ENCODE measurements at places on chromosomes 3 and 15.

- DNase-seq: no peak
Observed at GRCh38 chr15:90090226-90090848, 11.9 kb downstream of the IDH2 start.

GRCh38 chr15:91526424-91526823 lies 327.1 kb upstream of the SLCO3A1 start:
- DNase-seq: no peak

- no peak for DNase-seq
Observed at GRCh38 chr3:42980909-42981308, 1.8 kb downstream of the GASK1A start.

DNA sequence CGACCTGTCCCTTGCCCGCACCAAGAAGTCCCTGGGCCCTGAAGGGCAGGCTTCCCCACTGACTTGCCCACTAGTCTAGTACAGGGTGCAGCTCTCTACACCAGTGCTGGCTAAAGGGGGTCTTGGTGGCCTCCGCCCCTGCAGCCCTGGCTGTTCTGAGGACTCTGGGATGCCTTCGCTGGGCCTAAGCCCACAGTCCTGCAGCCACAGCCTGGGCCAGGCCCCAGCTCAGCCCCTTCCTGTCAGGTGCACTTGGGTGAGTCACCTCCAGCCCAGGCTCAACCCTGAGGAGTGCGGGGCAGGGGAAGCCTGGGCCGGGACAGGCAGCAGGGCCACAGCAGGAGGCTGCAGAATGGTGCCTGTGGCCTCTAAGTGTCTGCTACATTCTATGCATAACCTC lies 971 bp downstream of the C3orf22 start:
- no peak for DNase-seq

GRCh38 chr3:171159024-171159821 lies 132.7 kb upstream of the SLC2A2 start:
- DNase-seq: no peak

GRCh38 chr15:72503147-72503546 lies 29.0 kb downstream of the ARIH1 start:
- no peak for DNase-seq

- DNase-seq: peak; percentile 24
Observed at GRCh38 chr3:183122257-183122932, 23.1 kb upstream of the MCCC1 start.

- DNase-seq: no peak
Observed at GRCh38 chr15:77985031-77985930, 92.2 kb downstream of the TBC1D2B start.

DNA sequence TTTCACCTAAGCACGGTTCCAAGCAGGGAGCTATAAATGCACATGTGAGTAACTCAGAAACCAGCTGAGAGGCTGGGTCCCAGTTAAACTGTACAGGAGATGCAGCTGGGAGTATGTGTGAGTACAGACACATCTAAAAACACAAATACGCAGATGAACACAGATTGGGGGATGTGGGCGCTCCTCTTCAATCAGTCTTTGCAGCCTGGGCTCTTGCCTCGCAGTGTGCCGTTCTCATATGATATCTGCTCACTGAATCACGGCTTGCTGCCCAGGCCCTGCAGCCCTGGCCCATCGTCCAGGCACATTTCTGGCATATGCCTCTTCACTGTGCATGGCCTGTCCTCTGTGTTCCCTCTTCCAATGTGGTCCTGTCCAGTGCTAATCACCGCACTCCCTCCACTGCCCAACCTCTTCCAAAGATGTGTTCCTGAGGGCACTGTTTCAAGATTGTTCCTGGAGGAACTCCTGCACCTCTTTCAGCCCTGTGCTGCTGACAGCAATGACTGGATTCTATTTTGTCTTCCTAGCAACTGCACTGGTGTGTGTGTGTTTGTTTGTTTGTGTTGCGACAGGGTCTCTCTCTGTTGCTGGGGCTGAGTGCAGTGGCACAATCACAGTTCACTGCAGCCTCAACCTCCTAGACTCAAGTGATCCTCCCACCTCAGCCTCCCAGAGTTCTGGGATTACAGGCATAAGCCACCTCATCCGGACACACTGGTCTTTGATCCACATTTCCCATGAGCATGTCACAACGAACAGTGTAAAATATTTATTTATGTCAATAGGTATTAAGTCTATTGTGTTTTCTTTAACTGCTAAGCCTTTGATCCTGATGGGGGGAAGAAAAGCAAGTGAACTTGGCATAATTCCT lies 17.0 kb downstream of the CA12 start:
- DNase-seq: no peak

GRCh38 chr3:100978011-100978659 lies 15.1 kb downstream of the ABI3BP start:
- no peak for DNase-seq

GRCh38 chr15:64009798-64010261 lies 36.5 kb downstream of the DAPK2 start:
- DNase-seq: no peak

GRCh38 chr3:145898487-145898886 lies 262.5 kb downstream of the PLOD2 start:
- no peak for DNase-seq

GRCh38 chr3:76866729-76867408 lies 173.0 kb upstream of the ROBO2 start:
- DNase-seq: no peak

GRCh38 chr3:123246866-123247265 lies 45.1 kb downstream of the SEC22A start:
- DNase-seq: no peak

- no peak for DNase-seq
Observed at GRCh38 chr3:81651139-81651538, 110.3 kb downstream of the GBE1 start.

- DNase-seq: no peak
Observed at GRCh38 chr15:80036071-80036470, 23.4 kb upstream of the ZFAND6 start.

DNA sequence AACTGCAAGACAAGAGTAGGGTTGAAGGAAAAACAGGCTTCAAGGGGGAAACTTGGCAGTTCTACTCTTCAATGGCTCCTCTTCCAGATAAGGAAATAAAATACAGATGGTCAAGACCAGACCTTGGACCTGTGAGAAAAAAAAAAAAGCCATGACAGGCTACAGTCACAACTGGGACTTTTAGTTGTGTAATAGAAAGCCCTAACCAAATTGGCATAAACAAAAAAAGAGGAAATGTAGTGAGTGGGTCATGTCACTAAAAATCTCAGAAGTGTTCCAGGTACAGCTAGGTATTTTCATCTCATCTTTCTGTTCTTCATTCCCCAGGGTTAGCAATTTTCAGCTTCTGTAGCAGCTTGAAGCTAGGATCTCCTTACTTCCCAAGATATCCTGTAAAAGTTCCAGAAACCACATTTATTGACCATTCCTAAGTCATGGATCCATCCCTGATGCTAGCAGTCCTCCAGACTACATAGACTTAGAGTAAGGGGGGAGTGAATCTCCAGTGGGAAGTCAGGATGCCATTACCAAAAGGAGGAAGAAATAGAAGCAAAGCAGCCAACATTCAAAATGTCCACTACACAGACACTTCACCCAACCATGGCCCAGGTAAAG lies 61.0 kb upstream of the CSTA start:
- DNase-seq: no peak

- DNase-seq: no peak
Observed at GRCh38 chr3:15845475-15845874, 47.7 kb upstream of the ANKRD28 start.

DNA sequence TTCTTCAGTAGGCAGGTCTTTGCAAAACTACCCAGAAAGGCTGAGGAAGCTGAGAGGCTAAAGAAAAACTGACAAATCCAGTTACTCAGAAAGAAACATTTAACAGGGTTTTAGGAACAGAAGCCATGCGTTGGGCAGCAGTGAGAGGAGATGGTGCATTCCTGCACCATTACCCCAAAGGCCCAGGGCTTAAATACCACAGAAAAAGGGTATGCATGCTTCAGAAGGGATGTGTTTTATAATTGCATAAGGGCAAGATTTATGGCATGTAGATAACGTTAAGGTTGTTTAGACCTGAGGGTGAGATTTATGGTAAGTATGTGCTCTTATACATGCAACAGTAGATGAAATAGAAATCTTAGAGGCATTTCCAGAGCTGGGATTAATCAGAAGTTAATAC lies 10.0 kb downstream of the C3orf52 start:
- DNase-seq: no peak

GRCh38 chr15:56524915-56525314 lies 60.0 kb upstream of the MNS1 start:
- peak; percentile 8 for DNase-seq

DNA sequence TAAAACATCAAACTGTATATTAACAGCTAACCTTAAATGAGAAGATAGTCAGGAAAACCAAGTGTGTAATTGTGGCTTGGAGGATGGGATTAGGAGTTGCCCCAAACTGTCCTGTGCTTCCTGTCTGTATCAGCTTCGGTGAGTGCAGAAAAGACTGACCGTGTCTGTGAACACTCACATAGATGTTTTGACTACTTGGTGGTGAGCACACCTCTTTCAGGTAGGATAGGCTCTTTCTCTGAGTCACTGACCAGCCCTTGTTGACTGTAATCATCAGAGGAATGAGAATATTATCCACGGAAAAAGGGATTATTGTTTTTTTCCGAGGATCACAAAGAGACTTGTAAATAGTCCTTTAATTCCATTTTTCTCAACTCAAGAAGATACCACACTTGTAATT lies 51.5 kb downstream of the GMNC start:
- DNase-seq: no peak

DNA sequence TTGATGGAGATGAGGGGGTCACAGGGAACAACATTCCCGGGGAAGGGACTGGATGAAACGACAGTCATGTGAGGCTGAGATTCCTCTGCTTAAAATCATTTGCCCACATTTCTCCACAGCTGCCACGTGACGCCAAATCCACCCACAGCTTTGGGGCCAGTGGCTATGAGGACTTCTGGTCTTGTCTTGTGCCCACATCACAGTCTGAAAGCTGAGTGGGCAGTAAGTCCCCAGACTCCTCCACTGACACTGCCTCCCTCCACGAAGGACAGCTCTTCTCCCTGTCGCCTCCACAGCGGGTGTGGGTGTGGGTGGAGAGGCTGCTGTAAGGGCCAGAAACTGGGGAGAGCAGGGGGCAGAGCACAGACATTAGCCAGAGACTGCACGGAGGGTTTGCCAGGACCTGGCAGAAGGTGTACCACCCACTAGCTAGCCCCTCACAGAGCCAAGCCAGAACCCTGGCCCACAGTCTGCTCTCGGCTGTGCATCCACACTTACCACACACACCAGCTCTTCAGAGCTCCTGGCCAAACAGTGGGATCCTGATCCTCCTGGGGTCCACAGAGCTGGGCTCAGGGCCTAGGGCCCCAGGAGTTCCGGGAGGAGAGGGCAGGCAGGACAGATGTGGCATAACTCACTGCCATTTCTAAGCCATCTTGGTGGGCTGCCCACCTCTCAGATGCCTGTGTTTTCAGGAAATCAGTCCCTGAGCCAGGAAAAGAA lies 24.2 kb downstream of the RAB6B start:
- no peak for DNase-seq

- DNase-seq: no peak
Observed at GRCh38 chr3:195748661-195749060, 27.9 kb downstream of the MUC20 start.

DNA sequence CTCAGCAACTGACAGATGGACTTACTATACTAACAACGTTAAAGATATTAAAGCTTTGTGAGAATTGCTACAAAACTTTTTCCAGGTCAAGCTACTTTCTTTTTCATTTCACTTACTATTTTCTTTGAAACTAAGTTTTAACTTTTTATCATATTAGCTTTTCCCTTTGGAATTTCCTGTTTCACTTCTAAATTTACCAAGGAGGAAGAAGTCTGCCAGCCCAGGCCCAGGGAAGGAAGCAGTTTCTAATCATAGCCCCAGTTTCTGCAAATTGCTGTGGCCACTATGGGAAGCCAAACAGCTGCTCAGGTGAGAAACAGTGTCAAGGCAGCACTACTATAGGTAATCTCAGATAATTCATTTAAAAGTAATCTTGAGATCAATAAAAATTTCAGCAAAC lies 18.4 kb downstream of the CYFIP1 start:
- DNase-seq: no peak

GRCh38 chr3:35201211-35201610 lies 438.1 kb upstream of the ARPP21 start:
- no peak for DNase-seq

GRCh38 chr3:55686426-55687254 lies 199.5 kb upstream of the WNT5A start:
- no peak for DNase-seq

DNA sequence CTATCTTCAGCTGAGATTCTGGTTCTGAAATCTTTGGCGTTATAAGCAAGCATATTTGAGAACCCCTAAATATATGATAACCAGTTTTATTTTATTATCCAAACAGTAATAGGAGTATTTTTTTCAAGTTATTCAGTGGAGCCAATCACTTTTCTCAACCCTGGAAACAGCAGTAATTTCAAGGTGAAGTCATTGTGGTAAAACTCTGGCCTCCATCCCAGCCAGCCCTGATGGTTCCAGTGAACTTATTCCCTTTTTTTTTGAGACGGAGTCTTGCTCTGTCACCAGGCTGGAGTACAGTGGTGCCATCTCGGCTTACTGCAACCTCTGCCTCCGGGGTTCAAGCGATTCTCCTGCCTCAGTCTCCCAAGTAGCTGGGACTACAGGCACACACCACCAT lies 545.4 kb upstream of the IL12A start:
- DNase-seq: no peak

DNA sequence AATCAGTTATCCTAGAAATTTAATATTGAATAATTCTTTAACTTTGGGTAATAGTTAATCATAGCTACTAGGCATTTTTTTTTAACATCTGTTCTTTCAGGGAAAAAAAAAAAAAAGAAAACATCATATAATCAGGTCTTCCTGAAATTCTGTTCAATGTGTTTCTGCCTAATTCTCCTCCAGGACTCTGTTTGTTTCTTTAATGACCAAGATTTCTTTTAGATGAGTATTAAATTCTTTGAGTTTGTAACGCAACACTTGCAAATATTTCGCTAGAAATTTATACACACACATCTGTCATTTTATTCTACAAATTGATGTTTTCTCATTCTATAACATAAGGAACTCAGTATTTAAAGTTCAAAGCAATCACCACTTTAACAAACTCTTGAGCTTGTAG lies 56.7 kb downstream of the ALCAM start:
- DNase-seq: no peak

DNA sequence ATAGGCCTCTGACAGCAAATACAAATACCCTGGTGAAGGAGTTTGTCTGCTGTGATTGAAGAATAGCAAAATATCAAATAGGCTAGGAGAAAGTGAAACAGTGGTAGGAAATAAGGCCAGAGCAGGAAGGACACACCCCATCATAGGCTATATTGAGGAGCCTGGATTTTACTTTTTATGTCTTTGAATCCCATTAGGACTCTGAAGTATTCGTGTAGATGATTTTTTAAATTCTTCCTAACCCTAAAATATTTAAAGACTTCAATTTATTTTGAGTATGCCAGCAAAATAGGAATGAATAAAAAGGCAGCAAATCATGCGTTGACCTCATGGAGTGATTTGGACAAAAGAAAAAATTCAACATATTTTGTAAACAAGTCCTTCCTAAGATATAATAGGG lies 562.8 kb downstream of the NAALADL2 start:
- no peak for DNase-seq

DNA sequence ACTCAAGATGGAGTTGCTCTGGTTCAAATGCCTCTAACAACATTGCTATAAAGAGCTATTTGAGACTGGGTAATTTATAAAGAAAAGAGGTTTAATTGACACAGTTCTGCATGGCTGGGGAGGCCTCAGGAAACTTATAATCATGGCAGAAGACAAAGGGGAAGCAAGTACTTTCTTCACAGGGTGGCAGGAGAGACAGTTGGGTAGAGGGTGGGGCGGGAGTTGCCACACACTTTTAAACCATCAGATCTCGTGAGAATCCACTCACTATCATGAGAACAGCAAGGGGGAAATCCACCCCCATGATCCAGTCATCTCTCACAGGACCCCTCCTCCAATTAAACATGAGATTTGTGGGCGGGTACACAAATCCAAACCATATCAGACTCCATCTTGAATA lies 30.7 kb downstream of the MAP2K5 start:
- no peak for DNase-seq
